NCI-H524 (cell line): ENCODE measurements at places on chromosomes 1 and 21.

- peak; percentile 52 for DNase-seq
Measured at GRCh38 chr1:17984583-17984982, 123.0 kb upstream of the IGSF21 start.

DNA sequence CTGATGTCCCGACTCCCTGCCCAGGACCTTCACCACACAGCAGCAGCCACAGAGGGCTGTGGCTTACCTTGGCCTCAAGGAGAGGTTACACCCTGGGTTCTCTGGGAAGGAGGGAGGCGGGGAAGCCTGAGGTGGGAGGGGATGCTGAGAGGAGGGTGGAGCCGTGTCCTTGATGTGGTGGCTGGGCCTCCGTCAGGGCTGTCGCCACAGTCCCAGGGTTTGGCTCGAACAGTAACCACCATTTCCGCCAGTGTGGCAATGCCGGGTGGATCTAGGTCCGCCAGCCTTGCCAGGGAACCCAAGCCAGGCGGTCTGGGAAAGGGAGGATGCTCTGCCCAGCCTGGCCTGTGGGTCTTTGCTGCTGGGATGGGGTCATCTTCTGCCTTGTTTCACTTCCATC, 18.4 kb upstream of the CDCA8 start:
- no peak for DNase-seq

DNA sequence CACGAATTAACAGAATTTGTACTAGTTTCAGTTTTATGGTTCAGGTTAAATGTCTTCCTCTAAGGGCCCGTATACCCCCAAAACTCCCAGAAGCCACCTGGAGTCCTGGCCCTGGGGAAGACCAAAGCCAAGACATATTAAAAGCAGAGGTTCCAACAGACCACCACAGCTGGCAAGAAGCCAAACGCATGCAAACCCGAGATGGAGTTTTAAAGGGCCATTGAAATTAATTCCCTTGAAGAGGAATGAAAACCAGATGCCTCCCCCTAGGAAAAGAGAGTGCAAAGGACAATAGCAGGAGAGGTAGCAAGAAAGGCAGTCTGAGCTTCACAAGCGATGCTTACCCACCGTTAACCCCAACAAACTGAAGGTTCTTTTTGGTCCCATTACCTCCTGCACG, 48.1 kb downstream of the KANK4 start:
- DNase-seq = peak; percentile 92

GRCh38 chr1:155287987-155288543, 10.8 kb downstream of the HCN3 start:
- DNase-seq = no peak

DNA sequence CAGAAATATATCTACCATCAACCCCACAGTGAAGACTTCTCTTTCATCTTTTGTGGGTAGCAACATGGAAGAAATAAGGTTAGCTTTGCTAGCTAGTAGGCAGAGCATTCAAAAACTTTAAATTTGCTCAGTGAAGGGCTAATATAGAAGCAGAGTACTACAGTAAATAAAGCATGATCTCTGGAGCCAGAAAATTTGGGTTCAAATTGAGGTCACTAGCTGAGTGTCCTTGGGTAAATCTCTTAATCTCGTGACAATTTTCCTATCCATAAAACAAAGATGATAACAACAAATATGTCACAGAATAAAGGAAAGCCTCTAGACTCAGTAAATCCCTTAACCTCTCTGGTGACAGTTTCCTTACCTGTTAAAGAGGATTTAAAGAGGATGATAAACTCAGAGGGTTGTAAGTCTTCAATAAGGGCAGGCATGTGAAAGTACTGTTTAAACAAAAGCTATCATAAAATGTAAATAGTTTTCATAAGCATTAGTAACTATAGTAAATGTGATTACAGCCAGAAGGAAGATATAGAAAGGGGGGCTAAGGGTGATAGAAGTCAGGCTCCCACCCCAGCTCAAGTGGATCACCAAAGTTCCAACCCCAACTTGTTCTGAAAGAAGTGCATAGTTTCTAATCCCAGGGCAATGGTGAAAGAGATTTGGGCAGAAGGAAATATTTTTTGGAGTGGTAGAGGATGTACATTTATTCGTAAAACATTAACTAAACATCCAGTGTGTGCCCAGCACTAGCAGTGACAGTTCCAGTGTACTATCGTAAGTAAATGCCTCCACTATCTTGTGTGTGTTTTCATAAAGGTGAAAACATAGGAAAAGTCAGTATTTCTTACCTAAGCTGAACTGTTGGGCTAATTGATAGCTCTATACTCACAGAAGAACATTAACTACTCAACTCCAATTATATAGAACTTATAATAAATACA, 24.8 kb downstream of the TM2D1 start:
- no peak for DNase-seq

DNA sequence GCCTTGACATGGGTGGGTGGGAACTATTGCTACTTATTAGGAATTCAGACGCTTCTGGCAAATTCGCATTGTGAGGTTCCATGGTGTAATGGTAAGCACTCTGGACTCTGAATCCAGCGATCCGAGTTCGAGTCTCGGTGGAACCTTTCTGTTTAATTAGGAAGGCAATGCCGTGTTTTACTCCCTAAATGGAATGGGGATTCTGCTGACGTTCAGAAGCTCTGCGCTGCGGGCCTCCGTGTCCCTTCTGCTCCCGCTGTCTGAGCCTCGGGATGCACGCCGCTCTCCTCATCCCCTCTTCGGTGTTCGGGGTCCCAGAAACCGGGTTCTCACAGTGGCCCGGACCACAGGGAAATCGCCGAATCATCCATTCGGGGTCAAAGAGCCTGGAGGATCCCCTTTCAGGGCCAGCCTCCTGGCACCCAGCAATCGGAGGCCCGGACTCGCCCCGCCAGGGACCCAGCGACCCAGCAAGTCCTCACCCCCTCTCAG, 280.3 kb downstream of the FAM72C start:
- no peak for DNase-seq

DNA sequence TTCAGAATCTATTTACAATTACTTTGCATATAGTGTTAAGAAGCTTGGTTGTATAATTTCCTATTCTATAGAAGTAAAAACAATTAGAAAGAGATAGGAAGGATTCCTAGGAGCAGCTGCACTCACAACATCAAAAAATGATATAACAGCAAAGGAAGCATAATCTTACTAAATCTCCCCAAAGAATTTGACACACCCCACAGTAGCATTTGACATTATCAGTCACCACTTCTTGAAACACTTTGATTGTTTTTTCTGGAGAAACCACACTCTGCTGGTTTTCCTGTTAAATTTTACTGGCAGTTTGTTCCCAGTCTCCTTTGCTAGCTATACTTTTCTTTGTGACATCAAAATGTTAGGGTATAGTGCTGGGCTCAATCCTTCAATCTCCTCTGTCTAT, 100.8 kb upstream of the KIAA1614 start:
- DNase-seq = no peak

DNA sequence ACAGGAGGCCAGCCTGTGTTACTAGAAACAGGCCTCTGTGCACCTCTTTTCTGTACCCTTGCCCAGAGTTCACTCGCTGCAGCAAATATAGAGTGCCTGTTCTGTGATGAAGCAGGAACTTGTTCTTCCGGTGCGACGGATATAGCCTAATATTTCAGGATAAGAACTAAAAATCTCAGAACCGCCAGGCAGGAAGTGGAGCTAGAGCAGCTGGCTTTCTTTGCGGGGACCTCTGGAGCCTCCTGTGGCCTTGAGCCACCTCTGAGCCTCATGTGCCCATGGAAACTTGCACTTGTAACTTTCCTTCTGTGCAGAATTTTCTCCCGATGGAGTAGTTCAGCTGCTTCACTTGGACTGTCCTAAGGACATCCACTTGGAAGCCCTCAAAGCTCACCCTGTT, 44.5 kb upstream of the VAMP3 start:
- no peak for DNase-seq

- no peak for DNase-seq
Measured at GRCh38 chr1:116558140-116558549, 12.7 kb downstream of the CD58 start.

- DNase-seq = no peak
Measured at GRCh38 chr1:51509773-51510172, 9.3 kb downstream of the EPS15 start.

DNA sequence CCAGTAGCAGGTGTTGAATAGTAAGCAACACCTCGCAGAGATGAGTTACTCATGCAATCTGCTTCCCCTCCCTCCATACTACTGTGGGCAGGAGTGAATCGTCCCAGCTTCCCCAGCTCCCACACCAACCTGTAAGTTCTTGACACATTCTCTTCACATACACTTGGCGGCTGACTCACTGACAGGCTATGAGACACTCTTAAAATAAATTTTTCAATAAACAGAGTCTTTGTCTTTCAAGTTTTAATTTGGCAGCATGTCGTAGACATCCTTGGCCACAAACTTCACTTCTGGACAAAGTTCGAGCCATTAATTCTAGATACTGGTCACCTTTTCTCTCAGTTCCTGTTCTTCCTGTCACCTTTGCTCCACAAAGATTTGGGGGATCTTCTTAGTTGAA, 290.7 kb downstream of the TM2D1 start:
- no peak for DNase-seq

DNA sequence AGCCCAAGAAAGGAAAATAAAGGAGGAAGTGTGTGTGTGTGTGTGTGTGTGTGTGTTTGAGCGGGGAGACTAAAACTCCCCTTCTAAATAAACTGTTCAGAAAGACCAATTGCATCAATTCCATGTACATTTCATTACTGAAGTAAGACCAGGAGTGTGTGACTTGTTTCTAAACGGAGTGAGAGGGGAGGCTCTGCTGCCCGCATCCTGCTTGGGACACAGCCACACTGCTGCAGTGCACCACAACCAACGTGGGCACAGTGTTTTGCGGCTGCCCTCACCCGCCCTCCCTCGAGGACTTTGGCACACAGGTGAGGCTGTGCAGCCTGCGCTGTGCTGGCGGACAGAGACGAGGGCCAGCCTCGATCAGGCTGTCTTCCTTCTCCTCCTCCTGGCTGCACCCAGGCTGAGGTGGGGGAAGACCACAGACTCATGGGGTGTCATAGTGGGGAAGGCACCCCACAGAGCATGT, 31.0 kb upstream of the H6PD start:
- DNase-seq = no peak

DNA sequence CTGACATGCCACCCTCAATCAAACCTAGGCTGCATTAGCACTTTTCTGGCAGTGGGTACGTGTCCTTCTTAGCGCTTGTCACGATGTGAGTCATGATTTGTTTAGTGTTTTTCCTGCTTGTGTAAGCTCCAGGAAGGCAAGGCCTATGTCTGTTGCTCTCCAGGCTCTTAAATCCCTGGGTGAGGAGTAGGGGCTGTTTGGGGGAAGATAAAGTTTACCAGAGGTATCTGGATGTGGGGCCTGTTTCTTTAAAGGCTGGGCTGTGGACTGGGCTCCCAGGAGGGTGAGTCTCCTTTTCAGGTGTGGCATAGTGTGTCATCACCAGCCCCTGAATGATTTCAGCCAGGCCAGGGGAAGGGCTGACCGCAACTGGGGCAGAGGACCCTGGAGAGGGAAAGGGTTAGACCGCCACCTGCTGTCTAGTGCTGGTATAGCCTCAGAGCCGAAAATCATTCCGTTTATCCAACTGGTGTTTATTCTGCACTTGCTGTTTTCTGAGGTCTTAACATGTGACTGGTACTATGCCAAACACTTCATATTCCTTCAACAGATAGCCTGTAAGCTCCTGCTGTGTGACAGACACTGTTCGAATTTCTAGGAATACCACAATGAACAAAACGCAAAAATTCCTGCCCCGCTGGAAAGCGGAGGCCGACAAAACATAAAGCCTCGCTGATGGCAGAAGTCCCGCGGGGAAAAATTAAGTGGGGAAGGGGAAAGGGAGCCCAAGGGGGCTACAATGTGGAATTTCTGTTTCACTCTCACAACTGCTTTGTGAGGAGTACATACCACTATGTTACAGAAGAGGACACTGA, 9.7 kb downstream of the SERINC2 start:
- DNase-seq = peak; percentile 73

GRCh38 chr1:156549390-156549789, 23.0 kb downstream of the IQGAP3 start:
- DNase-seq = no peak

GRCh38 chr1:48500541-48501450, 28.8 kb upstream of the SPATA6 start:
- peak; percentile 9 for DNase-seq

DNA sequence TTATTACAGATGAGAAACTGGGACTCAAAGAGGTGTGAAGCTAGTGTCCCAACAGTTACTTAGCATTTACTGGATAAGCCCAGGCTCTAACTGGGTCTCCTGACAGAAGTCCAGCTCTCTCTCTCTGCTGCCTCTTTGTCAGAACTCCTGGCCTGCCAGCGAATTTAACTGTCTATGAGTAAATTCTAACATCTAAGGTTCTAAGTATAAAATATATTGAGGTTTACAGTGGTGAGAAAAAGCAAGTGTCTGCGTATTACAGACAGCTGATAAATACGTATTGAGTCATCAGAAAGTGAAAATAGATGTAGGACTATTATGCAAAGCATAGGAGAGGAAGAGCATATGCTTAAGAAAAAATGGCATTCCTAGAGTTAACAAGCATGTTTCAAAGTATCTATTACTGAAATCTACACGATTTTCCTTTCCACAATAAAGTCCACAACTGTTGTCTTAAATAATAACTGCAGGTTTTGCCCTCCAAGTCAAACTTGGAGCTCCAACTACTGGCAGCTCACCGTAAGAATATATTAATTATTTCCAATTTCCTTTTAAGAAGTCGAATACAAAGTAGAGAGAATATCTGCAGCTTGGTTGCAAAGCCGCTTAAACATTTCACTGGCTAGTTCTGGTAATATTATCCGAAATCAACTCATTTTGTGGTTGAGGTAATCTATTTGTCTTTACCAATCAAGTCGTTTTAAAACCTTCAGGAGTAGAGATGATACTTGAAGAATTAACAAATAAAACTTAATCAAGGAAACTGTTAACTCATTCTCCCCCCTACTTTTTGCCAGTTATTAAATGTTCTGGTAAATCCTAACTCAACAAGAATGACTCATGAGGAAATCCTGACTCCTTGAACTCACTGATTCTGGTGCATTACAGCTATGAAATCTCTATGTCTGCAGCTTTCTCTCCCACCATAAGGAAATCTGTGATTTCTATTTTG, 1.4 kb upstream of the RGS2 start:
- no peak for DNase-seq

DNA sequence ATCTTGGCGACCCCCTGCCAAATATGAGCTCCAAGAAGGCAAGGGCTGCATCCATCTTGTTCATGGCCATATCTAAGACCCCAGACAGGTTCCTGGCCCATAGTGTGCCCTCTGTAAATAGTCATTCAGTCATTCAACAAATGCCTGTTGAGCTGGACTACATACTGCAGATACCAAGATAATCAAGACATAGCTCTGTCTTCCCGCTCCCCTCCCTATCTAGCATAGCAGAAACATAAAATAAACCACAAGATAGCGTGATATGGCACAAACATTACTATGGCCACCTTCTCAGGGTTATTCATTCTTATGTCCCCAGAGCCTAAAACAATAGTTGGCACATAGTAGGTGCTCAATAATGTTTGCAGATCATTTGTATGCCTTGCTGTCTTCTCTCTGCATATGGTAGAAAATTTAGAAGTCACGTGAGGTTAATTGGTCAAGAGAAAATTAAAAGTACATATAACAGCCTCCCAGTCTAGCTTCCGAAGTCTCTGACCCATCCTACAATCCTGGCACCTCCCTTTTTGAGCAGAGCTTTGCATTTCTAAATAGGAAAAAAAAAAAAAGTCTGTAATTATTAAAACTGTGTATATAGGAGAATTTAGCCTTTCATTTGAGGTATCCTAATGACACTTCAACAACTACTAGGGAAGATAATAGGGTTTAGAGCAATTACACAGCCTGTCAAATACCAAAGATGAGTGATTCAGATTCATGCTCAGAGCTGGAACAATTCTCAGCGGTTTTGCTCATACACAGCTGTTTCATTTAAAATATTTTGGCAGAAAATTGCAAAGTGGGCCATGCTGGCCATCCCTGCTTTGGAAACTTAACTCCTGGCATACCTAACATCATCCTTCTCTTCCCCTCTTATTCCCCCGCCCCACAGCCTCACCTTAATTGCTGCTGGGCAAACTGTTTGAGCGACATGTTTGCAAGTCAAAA, 219.0 kb downstream of the KAZN start:
- DNase-seq = no peak
